ENCODE measurements at places on chromosomes 11 and 22. TPM values are rescaled to one million over a fixed set of nuclear protein-coding genes. Genes with fewer than 3 reads are reported as not detected.

DEFB131B gene
- total RNA-seq, result not detected

POTEH gene
- total RNA-seq, result not detected

SESN3 gene
- total RNA-seq, result 43.5 TPM

UBQLN3 gene
- total RNA-seq, result not detected

KRTAP5-9 gene
- total RNA-seq, result 0.24 TPM

OPCML gene
- 0.02 TPM for total RNA-seq

KREMEN1 gene
- total RNA-seq, result not detected

UFD1 gene
- total RNA-seq, result 106 TPM

DDX25 gene
- total RNA-seq, result not detected

Measured in T-helper 1 cell treated with Interleukin-12 subunit alpha and Interleukin-12 subunit beta and Interleukin-4 antibody, amounts not matched to agents 30 ng/mL and 1 ng/mL, for 36 hours (primary cell).